NCI-H2171 (cell line): ENCODE measurements at places on chromosomes 7 and 10.

GRCh38 chr7:100089458-100090196 is 858 bp downstream of the COPS6 start:
- no peak for DNase-seq

GRCh38 chr10:119407254-119407777 is 135.2 kb downstream of the RGS10 start:
- DNase-seq, result no peak

GRCh38 chr10:86293396-86293791 is 73.2 kb downstream of the GRID1 start:
- no peak for DNase-seq

- no peak for DNase-seq
Measured at GRCh38 chr10:92241501-92241900, 49.4 kb downstream of the CPEB3 start.

GRCh38 chr7:30984359-30985107 is 20.8 kb downstream of the GHRHR start:
- DNase-seq, result peak; percentile 3

GRCh38 chr7:631291-631711 is 95.2 kb upstream of the DNAAF5 start:
- DNase-seq, result no peak

DNA sequence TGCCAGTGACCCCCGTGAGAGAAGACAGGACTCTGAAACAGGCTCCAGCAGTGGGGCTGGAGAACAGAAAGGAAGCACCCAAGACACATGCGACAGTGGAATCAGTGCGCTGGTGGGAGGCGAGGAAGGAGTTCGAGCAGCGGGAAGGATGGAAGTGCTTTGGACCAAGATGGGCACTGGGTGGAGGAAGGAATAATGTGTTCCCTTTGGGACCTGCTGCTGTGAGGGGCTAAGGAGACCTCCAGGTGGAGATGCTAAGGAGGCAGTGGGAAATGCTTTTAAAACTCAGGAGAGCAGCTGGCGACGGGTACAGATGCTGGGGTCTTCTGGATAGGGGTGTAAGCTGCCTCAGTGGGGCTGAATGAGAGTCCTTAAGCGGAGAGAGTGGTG is 109.7 kb upstream of the ANLN start:
- DNase-seq, result no peak

- DNase-seq, result no peak
Measured at GRCh38 chr7:38327637-38328036, 54.2 kb upstream of the TARP start.

GRCh38 chr7:2231992-2232765 is 566 bp downstream of the MAD1L1 start:
- no peak for DNase-seq

DNA sequence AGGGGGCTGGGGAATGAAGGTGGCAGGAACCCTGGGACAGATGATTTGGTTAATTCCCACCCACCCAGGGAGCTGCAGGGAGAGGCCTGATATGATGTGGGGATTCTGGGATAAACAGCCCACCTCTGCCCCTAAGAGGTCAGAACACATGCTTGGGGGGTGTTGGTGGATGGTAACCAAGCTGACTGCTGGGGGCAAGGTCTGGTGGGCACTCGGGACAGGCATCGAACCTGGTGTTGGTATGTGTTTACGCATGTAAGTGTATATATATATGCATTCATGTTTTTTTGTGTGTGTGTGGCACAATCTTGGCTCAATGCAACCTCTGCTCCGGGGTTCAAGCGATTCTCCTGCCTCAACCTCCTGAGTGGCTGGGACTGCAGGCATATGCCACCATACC is 80.7 kb upstream of the TMEM248 start:
- DNase-seq, result no peak

- DNase-seq, result no peak
Measured at GRCh38 chr7:91940171-91940570, 491 bp upstream of the AKAP9 start.

DNA sequence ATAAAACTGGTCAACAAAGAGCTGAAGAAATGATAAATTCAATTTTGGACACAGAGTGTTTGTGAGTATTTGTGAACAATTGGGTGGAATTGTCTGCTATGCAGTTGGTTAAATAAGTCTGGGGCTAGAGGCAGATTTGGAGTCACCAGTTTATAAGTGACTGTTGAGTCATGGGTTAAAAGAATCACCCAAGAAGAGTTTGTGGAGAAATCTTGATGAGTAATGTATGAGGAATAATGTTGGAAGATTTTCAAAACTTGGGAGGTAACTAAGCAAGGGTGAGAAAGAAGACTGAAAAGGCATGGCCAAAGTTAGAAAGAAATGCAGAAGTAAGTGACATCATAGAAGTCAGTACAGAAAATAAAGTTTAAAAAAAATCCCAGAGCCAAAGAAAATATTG is 750.7 kb downstream of the MAGI2 start:
- no peak for DNase-seq

- DNase-seq, result no peak
Measured at GRCh38 chr10:57960406-57960805, 307.3 kb downstream of the IPMK start.

DNA sequence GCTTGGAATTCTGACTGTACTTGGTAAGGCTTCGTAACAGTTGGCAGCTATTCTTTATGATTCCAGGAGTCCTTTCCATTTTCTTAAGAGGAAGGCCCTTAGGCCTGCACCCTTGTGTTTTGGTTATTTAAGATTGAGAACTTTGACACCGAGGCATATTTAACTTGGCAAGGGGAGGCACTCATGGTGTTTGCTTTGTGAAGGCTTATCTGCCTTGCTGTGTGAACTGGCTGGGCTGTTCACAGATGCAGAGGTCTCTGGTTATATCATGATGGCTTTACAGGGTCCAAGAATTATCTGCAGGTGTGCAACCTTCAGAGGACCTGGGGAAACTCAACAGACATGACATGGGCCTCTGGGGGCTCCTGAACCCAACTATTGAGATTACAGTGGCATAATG is 833 bp upstream of the PNLIPRP1 start:
- DNase-seq, result no peak

- DNase-seq, result no peak
Measured at GRCh38 chr10:118365702-118366101, 23.6 kb upstream of the FAM204A start.

GRCh38 chr10:32104622-32105509 is 48.6 kb upstream of the KIF5B start:
- no peak for DNase-seq

GRCh38 chr7:40833888-40834234 is 699.1 kb downstream of the SUGCT start:
- DNase-seq, result no peak

DNA sequence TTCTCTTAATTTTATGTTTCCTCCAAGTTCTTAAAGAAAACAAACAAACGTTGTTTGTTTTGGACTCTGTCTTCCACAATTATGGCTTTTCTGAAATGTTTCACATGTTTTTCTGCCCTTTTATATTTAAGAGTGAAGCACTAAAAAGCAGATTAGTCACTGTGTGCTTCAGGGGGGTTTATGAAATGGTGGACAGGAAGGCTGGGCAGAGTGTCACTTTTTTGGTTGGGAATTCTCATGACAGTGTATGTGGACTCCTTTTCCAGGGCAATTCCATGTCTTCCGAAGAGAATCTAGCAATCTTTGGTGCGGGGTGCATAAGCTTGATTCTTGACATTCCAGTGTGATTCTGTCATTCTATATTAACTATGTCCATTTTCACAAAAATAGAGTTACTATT is 669.4 kb downstream of the PARD3 start:
- DNase-seq, result no peak

- no peak for DNase-seq
Measured at GRCh38 chr7:131726686-131727085, 170.3 kb upstream of the PODXL start.

- DNase-seq, result no peak
Measured at GRCh38 chr10:16436367-16436757, 448 bp upstream of the PTER start.

- DNase-seq, result no peak
Measured at GRCh38 chr10:3830946-3831345, 45.9 kb upstream of the KLF6 start.

- no peak for DNase-seq
Measured at GRCh38 chr7:149570784-149571183, 73.2 kb upstream of the ZNF746 start.

- no peak for DNase-seq
Measured at GRCh38 chr10:131345691-131346090, 34.2 kb upstream of the TCERG1L start.

DNA sequence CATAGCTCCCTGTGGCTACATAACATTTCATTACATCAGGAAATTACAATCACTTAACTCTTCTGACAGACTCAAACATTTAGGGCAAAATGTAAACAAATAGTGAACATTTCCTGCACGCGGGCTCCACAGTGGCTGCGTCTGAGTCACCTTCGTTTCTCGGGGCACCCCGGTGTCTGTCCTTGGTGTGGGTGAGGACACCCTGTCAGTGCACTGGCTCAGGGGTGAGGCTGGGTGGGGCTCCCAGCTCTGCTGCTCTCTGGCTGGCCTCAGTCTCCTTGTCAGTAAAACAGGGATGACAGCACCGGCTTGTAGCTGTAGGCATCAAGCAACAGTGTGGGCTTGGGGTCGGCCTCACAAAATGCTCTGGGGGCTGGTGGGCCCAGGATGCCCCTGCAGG is 237.1 kb upstream of the SHH start:
- DNase-seq, result no peak

- DNase-seq, result no peak
Measured at GRCh38 chr7:80707318-80707717, 68.9 kb downstream of the CD36 start.

DNA sequence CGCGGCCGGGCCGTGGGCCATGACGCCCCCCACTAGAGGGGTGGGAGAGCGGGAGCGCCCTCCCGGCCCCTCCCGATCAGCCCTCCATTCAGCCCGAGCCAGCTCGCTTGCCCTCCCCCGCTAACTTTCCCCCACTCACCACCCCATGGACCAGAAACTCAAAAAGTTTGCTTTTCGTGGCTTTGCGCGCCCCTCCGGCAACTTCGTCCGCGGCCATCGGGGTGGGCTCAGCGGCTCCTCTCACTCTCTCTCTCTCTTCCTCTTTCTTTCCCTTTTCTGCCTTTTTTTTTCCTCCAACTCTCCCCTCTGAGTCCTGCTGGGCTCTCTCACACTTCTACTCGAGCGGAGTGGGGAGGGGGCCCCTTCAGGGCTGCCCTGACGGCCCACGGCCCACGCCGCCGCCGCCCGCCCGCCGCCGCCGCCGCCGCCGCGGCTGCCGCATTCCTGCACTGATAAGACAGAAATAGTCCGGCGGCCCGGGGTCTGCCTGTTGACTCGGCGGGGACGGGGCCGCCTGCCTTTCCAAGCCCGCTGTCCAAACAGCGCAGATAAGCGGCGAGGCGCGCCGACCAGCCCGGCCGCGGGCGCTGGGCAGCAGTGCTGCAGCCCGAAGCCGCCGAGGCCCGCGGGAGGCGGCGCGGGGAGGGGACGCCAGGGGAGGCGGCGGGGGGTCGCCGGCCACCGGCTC is at the start of gene SMARCD3:
TSS of gene SMARCD3 (minus strand) at position 349 of the 688 bp plus-strand sequence. CDS start at position 217, 132 bp downstream.
- peak; percentile 19 for DNase-seq

DNA sequence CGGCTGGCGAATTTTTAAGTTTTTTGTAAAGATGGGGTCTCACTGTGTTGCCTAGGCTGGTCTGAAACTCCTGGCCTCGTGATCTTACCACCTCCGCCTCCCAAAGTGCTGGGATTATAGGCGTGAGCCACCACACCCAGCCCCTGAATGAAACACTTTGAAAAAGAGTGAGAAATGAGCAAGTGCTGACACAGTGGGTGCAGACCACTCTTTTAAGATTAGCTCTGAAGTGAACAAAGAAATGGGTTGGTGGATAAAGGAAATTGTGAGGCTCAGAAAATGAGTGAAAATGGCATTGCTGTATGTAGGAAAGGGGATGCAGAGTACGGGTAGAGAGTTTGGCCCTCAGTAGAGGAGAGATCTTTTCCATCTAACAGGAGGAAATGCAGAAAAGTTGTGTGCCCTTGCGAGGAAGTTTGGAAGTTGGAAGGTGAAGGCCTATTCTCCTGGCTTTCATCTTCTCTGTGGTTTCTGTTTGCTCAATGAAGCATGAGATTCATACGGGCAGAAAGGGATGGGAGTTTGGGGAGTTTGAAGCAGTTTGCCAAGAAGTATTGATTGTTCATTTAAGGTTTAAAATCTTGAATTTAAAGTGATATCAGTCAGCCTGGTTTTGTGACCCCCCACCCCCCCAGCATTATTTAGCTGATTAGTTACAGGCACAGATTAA is 11.0 kb downstream of the MAPK8 start:
- no peak for DNase-seq

DNA sequence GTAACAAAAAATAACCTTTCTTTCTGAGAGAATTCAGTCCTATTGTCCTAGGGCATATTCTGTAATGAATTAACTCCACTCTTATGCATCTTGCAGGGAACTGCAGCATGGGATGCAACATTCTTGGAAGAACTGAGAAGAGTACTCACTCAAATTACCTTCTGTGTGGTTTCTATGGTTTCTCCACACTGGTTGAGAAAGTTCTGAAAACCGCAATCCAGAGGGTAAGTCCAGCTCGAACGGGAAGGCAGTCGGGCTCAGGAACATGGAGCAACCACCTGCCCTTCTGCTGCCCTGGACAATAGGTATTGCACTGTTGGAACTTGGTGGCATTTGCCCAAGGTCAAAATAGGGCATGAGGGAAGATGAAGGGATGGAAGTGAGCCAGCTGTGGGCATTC is 59.6 kb upstream of the CDK13 start:
- DNase-seq, result no peak

- no peak for DNase-seq
Measured at GRCh38 chr7:54981913-54982312, 36.9 kb upstream of the EGFR start.

DNA sequence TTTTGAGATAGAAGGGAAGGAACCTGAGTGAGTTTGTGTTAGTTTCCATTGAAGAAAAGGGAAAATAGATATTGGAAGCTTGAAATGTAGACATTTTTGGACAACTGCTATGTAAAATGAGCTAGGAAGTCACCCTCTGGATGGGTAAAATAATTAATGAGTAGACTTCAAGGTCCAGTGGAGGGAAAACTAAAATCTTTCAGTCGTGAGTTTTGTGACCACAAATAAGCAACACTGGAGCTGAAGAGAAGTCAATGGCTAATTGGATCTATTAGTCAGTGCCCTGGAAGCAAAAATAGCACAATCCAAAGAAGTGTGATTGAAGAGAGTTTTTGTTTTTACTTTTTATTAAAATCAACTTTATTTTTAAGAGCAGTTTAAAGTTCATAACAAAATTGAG is 123.4 kb downstream of the MYO3A start:
- DNase-seq, result no peak

DNA sequence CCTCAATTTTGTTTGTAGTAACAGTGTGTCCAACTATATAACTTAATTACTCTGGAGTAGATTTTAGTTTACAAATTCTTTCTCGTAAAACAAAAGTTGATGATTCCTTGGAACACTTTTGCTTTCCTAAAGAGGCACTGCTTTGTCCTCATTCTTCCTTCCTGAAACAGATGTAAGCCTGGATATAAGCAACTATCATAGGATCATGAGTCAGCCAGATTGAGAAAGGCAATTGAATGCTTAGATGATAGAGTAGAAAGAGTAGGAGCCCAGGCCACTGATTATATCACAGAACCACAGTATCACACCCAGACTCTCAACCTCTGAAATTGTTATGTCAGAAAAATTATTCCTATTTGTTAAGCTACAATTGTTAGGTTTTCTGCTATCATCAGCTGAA is 69.9 kb downstream of the TMEM106B start:
- no peak for DNase-seq
